ENCODE measurements at places on chromosomes 1 and 21.

DNA sequence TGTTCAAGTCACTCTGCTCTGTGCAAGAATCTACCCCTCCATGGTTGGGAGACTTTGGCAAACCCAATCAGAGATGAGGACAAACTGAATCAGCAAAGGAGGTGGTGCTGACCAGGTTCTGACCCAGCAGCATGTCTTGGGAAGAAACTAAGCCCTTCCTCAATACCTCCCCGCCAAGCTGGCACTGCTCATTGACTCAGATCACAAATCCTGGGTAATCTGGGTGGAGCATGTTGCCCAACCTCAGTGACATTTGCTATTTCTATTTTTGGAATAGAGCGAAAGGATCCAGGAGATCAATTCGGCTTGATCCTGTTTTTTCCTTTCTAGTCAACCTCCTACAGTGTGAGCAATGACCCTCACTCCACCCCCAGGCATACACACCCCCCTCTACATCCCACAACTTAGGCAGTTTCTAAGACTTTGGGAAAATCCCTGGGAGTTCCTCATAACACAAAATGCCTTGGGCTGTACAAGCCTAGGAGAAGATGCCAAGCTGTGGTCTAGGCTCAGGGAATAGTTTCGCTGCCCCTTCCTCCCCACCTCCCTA is 166.8 kb upstream of the KCNJ6 start:
- DNase-seq: no peak

GRCh38 chr1:172141341-172141881 is 279.1 kb upstream of the C1orf105 start:
- DNase-seq: no peak

DNA sequence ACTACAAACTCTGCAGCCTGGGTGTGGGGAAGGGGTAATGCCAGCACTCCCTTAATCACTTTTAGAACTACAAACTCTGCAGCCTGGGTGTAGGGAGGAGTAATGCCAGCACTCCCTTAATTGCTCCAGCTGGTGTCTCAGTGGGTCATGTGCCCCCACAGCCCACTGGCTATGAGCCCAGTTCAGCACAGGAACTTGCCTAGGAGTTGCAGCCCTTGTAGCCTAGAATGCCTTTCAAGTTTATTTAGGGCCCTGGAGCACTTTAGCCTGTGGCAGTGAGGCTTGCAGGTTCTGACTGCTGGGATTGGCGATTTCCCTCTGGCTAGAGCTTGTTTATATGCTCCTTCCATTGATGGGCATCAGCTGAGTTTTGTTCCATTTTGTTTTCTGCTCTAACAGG is 17.1 kb downstream of the VN1R5 start:
- DNase-seq: no peak

DNA sequence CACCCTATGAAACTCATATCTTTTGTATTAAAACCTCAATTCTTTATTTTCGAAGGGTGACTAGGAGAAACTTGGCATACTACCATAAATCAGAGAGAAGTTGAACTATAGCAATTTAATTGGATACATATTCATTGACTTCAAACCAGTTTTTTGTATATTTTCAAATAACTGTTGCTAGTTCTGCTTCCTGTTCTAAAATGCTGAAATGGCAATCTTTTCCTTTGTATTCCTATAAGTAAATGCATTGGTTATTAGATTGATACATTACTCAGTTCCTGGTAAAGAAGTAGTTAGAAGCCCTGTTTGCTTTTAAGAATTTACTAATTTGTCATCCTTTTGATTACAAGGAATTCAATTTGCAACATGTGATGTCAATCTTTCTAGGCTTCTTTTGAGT is 200.0 kb downstream of the DISC1 start:
- no peak for DNase-seq

- DNase-seq: peak; percentile 51
Observed at GRCh38 chr1:223819730-223820514, 25.8 kb downstream of the TP53BP2 start.

DNA sequence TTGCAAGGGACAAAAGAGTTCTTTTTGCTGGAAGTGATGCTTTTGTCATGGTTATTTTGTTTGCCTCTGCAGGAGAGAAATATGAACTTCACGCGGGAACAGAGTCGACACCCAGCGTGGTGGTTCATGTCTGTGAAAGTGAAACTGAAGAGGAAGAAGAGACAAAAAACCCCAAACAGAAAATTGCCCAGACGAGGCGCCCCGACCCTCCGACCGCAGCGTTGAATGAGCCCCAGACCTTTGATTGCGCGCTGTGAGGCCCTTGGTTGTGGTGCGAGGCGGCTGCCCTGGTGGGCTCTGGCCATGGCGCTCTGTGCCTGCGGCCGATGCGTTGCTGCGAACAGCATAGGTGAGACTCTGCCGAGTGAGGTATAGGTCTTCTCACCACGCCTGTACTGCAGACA is 20.9 kb upstream of the NCMAP start:
- DNase-seq: no peak

GRCh38 chr1:53450225-53450624 is 9.0 kb upstream of the DMRTB1 start:
- DNase-seq: no peak
